Tibial nerve (tissue), 4 donors: ENCODE measurements at places on chromosomes 5 and 9.

DNA sequence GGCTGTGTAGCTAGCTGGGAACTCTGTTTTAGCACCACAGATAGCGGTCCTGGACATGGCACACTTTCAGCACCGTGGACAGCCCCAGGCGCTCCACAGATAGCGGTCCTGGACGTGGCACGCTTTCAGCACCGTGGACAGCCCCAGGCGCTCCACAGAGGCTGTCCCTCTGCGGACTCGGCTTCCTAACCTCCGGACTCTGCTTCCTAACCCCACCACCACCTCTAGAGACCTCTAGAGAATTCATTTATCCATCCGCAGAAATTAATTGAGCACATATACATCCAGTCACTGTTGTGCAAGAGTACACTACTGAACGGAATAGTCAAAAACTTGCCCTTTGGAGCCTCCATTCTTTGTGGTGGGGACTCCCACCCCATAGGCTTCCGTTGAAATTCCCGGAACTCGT, 27.4 kb downstream of the UNC5A start:
- H3K27ac ChIP-seq: no peak overlapping the region
- H3K4me1 ChIP-seq: no peaks in the 10 kb centered on the region
- no peaks in the 10 kb centered on the region for H3K36me3 ChIP-seq

DNA sequence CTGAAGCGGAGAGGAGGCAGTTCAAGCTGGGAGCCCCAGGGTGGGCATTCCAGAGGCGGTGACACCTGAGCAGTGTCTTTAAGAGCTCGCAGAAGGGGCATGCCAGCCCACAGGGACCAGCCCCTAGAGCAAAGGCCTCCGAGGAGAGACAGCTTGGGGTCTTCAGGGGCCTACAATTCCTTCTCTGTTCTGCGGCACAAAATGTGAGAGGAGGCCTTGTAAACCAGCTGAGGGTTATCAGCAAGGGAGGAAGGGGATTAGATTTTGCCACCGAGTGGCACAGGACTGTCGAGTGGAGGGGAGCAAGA, 505 bp upstream of the SIGMAR1 start:
- peak overlapping the region; percentile 84 for H3K4me3 ChIP-seq
- H3K27ac ChIP-seq: peak overlapping the region; percentile 80
- no peak for DNase-seq
- no peaks in the 10 kb centered on the region for H3K4me1 ChIP-seq
- no peaks in the 10 kb centered on the region for H3K27me3 ChIP-seq
- H3K36me3 ChIP-seq: no peaks in the 10 kb centered on the region

DNA sequence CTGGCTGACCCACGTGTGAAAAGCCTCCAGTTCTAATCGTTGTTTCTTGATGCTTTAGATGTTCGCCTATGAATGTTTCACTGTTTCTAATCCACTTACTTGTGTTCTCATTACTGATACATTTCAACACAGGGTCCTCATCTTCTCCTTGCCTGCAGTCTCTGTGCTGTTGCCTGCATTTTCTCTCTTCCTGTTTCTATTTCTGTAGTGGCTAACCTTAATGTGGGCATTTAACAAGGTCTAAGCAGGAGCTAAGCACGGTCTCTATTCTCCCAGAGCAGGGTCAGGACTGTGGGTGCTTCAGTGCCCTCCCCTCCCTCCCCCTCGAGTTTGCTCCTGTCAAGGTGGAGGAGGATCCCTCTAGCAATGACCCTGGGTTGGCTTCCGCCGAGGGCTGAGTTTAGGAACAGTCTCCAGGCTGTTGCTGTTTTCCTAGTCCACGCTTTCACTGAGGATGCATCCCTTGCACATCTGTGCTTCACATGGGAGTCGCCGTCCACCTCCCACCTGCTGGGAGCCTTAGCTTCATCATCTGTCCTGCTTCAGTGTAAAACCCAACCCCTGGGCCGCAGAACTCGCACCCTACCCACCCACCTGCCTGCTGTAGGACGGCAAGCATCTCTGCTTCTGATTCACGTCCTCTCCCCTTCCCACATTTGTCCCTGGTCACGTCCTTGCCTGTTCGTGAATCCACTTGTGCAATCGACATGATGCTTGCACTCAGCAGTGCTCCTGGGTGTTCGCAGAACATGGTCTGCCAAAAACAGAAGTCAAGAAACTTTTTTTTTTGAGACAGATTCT, 2.4 kb upstream of the EXOC3 start:
- H3K4me1 ChIP-seq: peaks cover 22% of the 10 kb centered on the region
- no peak overlapping the region for H3K4me3 ChIP-seq
- H3K27me3 ChIP-seq: peaks cover 9% of the 10 kb centered on the region
- no peak for DNase-seq
- H3K36me3 ChIP-seq: no peaks in the 10 kb centered on the region

- DNase-seq: no peak
- H3K27me3 ChIP-seq: no peaks in the 10 kb centered on the region
- no peak overlapping the region for H3K4me3 ChIP-seq
- H3K27ac ChIP-seq: no peak overlapping the region
- H3K36me3 ChIP-seq: no peaks in the 10 kb centered on the region
Observed at GRCh38 chr9:127258606-127259471, 5.7 kb upstream of the GARNL3 start.

DNA sequence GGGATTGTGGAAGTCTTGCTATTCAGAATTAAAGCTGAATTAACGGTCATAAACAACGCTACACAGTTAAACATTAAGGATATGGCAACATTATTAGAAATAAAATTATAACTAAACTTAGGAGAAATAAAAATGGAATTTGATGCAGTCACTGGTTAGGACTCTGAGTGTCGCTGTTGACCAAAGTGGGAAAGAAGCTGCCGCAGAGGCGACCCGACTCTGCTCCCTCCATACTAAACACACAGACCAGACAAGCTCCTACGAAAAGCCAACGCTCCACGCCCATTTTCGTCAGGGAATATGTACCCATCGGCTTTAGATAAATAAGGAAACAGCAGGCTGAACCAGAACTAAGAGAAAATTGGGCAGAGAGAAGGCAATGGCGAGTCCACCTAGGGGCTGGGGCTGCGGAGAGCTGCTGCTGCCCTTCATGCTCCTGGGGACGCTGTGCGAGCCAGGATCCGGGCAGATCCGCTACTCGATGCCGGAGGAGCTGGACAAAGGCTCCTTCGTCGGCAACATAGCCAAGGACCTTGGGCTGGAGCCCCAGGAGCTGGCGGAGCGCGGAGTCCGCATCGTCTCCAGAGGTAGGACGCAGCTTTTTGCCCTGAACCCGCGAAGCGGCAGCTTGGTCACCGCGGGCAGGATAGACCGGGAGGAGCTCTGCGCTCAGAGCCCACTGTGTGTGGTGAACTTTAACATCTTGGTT, at the start of gene PCDHGA5:
Gene PCDHGA5 (plus strand): TSS at position 211 of the 709 bp plus-strand sequence. CDS start 169 bp downstream, at position 380.
- DNase-seq: no peak
- no peaks in the 10 kb centered on the region for H3K27me3 ChIP-seq
- no peaks in the 10 kb centered on the region for H3K4me1 ChIP-seq
- H3K4me3 ChIP-seq: no peak within 1 kb of the TSS
- no peaks in the 10 kb centered on the region for H3K36me3 ChIP-seq
